Activated naive CD4-positive, alpha-beta T cell treated with anti-CD3 and anti-CD28 coated beads, Interleukin-2, amount 50 U/mL, for 16 hours (primary cell): ENCODE measurements at places on chromosomes 4 and X.

DNA sequence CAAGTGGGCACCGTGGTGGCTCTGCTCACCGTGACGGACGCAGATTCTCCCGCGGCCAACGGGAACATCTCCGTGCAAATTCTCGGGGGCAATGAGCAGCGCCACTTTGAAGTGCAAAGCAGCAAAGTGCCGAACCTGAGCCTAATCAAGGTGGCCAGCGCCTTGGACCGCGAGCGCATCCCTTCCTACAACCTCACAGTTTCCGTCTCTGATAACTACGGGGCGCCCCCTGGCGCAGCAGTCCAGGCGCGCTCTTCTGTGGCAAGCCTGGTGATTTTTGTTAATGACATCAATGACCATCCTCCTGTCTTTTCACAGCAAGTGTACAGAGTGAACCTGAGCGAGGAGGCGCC is 2.7 kb downstream of the FAT4 start:
- DNase-seq: no peak

GRCh38 chrX:129522184-129523078 is 859 bp downstream of the SMARCA1 start:
- peak; percentile 12 for DNase-seq

- no peak for DNase-seq
Observed at GRCh38 chrX:2513121-2513664, 12.4 kb upstream of the DHRSX start.

- DNase-seq: no peak
Observed at GRCh38 chrX:126164226-126164625, 1.9 kb downstream of the DCAF12L2 start.

DNA sequence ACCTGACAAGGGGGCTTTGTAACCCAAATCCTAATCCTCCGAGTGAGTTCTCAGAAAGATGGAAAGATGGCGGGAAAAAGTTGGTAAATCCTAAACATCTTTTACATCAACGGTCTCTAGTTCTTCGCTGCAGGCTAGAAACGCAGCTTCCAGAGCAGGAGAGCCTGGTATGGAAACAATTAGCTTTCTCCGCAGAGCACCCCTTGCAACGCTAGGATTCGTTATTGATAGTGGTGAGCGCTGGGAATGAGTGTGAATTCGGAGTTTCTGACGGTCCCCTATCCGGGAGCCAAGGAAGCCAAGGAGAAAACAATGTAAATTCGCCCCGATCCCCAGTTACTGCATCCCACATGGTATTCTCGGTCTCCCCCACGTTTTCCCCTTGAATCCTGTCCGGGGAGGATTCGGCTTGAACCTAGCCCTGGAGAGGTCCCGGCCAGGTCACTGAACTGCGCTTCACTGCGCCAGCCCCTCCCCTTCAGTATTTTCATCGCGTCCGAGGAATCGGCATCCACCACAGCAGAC is 4.7 kb upstream of the NEUROG2 start:
- no peak for DNase-seq

- DNase-seq: no peak
Observed at GRCh38 chrX:17559728-17560379, 177.4 kb upstream of the SCML1 start.

DNA sequence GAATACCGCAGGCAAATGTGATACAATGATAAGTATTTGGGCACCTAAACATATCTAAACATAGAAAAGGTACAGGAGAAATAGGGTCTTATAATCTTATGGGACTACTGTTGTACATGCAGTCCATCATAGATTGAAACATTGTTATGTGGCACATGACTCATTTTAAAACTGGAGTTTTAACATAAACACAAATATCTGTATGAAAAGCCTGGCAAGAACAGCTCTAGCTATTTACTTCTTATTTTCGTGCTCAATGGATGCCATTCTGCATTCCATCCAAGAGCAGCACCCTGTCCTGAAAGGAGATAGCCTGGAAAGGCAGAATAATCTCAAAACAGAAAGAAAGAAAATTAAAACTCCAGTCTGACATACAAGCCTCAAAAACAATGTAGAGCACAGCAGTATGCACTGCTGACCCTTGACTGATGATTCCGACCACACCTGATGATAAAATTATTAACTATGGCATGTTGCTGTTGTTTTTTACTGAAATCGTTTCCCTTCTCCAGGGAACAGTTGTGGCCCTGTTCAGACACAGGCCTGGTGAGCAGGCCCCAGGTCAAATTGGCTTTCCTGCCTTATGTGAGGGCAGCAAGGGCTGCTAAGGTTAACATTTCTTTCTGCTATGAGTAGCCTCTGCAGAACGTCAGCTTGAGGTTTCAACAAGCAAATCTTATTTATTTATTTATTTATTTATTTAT is 152.7 kb downstream of the APBB2 start:
- no peak for DNase-seq

DNA sequence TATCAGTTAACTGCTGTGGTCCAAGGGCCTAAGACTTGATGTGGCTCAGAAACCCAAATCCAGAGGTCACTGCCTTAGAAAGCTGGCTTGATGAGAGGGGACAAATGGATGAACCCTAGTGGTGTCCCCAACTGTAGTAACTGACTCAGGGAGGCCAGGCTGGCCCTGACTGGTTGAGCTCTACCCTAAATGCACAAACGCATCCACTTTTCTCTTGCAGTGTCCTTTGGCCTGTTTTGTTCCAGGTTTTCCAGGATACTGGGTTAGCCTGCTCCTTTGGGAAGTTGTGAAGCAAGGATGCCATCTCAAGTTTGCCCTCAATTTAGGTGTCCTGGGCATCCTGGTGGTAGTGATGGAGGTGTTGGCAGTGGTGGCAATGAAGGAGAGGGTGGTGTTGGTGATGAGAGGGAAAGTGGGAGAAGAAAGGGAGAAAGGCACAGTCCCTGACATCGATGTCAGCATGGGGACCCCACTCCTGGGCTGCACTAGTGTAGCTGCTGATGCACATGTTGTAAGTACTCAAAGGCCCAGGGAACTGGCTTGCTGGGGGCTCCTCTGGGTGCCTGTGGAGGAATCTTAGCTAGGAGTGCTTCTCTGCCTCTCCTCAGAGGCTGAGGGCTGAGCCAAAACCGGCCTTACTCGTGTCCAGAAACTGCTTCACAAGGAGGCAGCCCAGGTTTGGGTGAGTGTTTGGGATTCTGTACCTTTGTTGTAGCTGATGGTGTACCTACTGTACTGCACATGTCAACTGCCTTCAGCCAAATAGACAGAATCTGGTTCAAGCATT is 2.9 kb upstream of the HAND2 start:
- no peak for DNase-seq

DNA sequence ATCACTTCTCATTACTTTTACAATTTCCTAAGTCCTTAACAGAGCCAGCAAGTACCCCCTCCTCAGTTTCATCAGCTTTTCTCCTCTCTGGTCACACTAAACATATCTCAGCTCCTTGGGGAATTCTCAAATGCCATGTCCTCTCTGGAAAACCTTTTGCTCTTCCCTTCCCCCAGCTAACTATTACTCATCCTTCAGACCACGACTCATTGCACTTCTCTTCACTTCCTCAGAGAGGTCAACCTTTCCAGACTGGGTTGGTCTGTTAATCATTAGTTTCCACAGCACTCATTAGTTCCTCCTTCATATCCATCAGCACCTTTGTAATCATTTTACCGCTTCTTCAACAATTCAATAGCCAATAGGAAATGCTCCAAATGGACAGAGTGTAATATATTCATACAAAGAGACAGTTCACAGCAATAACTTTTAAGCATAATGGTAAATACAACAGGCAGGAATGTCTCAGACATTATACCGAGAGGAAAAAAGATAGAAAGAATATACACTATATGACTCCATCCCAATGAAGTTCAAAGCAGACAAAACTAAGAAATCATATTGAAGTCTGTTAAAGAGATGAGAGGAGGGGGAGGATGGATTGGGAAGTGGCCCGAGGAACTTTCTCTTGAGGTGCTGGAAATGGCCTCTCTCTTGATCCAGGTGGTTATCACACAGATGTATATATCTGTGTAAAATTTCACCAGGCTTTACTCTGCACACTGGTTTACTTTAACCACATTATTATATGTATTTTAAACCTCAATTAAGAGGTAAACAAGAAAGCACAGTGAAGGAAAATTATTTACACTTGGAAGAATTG is 39.6 kb downstream of the DDX60L start:
- DNase-seq: no peak
